ENCODE measurements at places on chromosomes 6 and 20. TPM values are rescaled to one million over a fixed set of nuclear protein-coding genes. Genes with fewer than 3 reads are reported as not detected.
A peak's percentile ranks its signal among the peaks of the same experiment; 100 is the strongest.

DNA sequence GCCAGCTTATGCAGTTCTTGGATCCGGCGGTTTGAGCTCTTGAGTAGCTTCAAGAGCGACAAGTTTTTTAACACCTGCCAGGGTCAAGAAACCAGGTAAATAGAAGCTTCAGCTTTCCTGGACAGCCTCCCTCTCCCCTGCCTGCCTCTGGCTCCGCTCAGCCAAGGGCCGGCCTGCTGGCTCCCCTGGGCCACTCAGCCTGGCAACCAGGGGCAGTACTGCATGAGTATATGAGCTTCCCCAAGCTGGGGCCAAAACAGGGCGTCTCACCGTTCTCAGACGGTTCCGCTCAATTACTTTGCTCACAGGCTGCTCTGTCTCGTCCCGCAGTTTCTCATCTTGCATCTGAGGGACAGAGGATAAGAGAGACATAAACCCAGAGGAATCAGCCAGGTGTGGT lies 856 bp downstream of the TP53TG5 start:
- H3K36me3 ChIP-seq = no peaks in the 10 kb centered on the region
- peaks cover 4% of the 10 kb centered on the region for H3K4me1 ChIP-seq
- no peak overlapping the region for H3K4me3 ChIP-seq
- no peak for DNase-seq

GRCh38 chr6:133190912-133191311 lies 50.2 kb upstream of the EYA4 start:
- H3K4me1 ChIP-seq = no peaks in the 10 kb centered on the region
- H3K27me3 ChIP-seq = no peaks in the 10 kb centered on the region
- no peak overlapping the region for H3K27ac ChIP-seq

DNA sequence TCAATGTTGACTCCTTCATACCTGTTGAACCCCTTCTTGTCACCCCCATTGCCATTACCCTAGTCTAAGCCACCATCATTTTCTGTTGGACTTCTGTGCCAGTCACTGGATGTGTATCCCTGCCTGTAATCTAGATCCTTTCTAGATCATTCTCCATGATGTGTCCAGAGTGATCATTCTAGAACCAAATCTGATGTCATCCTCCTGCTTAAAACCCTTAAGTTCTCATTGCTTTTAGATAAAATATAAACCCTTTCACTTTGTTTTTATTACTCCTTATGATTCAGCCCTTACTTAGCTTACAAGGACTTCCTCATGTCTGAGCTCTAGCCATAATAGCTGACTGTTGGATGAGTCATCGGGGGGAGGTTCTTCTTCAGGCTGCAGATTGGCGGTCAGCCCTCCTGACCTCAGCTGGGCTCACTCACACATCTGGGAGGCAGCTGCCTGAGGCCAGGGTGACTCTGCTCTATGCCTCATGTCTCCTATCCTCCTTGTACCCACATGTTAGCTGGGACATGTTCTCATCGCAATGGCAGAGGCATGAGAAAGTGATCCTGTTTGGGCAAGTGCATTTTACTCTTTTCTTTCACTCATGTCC lies 287.6 kb downstream of the ESR1 start:
- no peak for DNase-seq
- peaks cover 3% of the 10 kb centered on the region for H3K4me1 ChIP-seq
- H3K4me3 ChIP-seq = no peak overlapping the region
- peaks cover 34% of the 10 kb centered on the region for H3K36me3 ChIP-seq
- no peaks in the 10 kb centered on the region for H3K27me3 ChIP-seq

GRCh38 chr6:136728033-136728939 lies 64.0 kb downstream of the MAP3K5 start:
- peaks cover 6% of the 10 kb centered on the region for H3K4me1 ChIP-seq
- no peak overlapping the region for H3K27ac ChIP-seq
- DNase-seq = no peak
- H3K4me3 ChIP-seq = no peak overlapping the region
- H3K27me3 ChIP-seq = no peaks in the 10 kb centered on the region

- DNase-seq = no peak
- no peak overlapping the region for H3K4me3 ChIP-seq
- H3K27me3 ChIP-seq = no peaks in the 10 kb centered on the region
- H3K27ac ChIP-seq = no peak overlapping the region
- H3K36me3 ChIP-seq = no peaks in the 10 kb centered on the region
- no peaks in the 10 kb centered on the region for H3K4me1 ChIP-seq
Observed at GRCh38 chr6:83885984-83886383, 26.5 kb downstream of the CYB5R4 start.

GRCh38 chr20:6029538-6029937 lies 24.3 kb downstream of the LRRN4 start:
- H3K4me1 ChIP-seq = peaks cover 8% of the 10 kb centered on the region
- H3K4me3 ChIP-seq = no peak overlapping the region
- H3K36me3 ChIP-seq = peaks cover 33% of the 10 kb centered on the region
- no peak overlapping the region for H3K27ac ChIP-seq
- DNase-seq = no peak
- no peaks in the 10 kb centered on the region for H3K27me3 ChIP-seq

Gene TTLL9
- not detected for total RNA-seq

Gene SULF2
- total RNA-seq = 11.4 TPM

Gene PTPRK
- total RNA-seq = 25.9 TPM

Gene RIPOR2
- total RNA-seq = 5.1 TPM

GRCh38 chr6:11236076-11236750 lies 3.7 kb upstream of the NEDD9 start:
- H3K27me3 ChIP-seq = no peaks in the 10 kb centered on the region
- H3K36me3 ChIP-seq = no peaks in the 10 kb centered on the region
- no peaks in the 10 kb centered on the region for H3K4me1 ChIP-seq
- H3K4me3 ChIP-seq = no peak overlapping the region
- no peak overlapping the region for H3K27ac ChIP-seq

DNA sequence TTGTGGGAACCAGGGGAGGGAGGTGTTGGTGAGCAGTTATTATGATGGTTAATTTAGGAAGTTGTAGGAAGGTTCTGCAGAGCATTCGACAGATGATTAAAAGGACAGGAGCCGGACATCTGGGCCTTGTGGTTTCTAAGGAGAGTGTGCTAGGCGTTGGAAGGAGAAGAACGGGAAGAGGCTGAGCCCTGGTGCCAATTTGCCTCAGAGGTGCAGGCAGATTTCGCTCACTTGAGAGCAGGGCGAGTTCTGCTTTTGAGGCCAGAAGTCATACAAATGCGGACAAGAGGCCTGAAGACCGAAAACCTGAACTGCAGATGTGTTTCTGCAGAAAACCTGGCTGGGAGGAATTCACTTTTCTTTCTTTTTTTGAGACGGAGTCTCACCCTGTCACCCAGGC lies 30.5 kb upstream of the RPS6KA2 start:
- peaks cover 4% of the 10 kb centered on the region for H3K4me1 ChIP-seq
- no peaks in the 10 kb centered on the region for H3K27me3 ChIP-seq
- no peak overlapping the region for H3K4me3 ChIP-seq
- DNase-seq = no peak

DNA sequence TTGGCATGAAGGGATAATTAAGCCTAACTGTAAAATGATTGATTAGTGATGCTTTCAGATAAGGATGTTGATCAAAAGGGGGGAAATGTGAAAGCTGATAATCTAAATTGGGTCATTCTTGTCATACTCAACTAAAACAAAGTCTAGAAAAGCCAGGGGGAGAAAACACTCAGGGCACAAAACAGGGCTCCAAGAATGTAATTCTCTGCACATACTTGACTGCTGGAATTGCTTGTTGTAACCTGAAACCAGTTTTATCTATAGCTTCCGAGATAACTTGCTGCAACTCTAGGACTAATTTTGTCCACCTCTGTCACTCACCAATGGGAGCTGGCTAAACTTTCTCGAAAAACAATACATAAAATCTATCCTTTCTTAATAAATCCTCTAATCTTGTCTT lies 310.3 kb downstream of the CLVS2 start:
- H3K36me3 ChIP-seq = no peaks in the 10 kb centered on the region
- H3K27me3 ChIP-seq = no peaks in the 10 kb centered on the region
- no peaks in the 10 kb centered on the region for H3K4me1 ChIP-seq

- H3K4me3 ChIP-seq = no peak overlapping the region
- DNase-seq = no peak
- no peaks in the 10 kb centered on the region for H3K27me3 ChIP-seq
- peaks cover 16% of the 10 kb centered on the region for H3K4me1 ChIP-seq
- peaks cover 61% of the 10 kb centered on the region for H3K36me3 ChIP-seq
Observed at GRCh38 chr20:63885264-63886053, 9.5 kb upstream of the DNAJC5 start.

GRCh38 chr6:87784690-87785089 lies 82.7 kb upstream of the AKIRIN2 start:
- H3K4me1 ChIP-seq = peaks cover 16% of the 10 kb centered on the region

DNA sequence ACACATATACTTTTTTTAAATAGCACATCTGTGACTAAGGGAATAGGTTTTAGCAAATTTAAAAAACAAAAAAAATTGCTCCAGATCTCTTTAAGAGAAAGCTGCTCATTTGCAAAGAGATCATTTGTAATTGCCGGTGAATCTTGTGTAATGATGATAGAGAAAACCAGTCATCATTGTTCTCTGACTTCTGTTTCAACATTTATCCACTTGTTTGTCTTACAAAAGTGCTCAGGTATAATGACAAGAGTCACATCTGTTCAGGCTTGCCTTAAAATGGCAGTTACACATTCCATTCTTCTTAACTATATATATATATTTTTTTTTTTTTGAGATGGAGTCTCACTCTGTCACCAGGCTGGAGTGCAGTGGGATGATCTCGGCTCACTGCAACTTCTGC lies 165.2 kb downstream of the AIG1 start:
- no peak overlapping the region for H3K4me3 ChIP-seq
- H3K27me3 ChIP-seq = no peaks in the 10 kb centered on the region
- no peaks in the 10 kb centered on the region for H3K4me1 ChIP-seq

Gene CFAP61
- not detected for total RNA-seq

GRCh38 chr20:23350904-23351838 lies 580 bp downstream of the NXT1 start:
- peak overlapping the region; percentile 98 for H3K27ac ChIP-seq
- DNase-seq = peak; percentile 53
- peaks cover 17% of the 10 kb centered on the region for H3K36me3 ChIP-seq
- no peaks in the 10 kb centered on the region for H3K27me3 ChIP-seq
- H3K4me3 ChIP-seq = peak overlapping the region; percentile 95

DNA sequence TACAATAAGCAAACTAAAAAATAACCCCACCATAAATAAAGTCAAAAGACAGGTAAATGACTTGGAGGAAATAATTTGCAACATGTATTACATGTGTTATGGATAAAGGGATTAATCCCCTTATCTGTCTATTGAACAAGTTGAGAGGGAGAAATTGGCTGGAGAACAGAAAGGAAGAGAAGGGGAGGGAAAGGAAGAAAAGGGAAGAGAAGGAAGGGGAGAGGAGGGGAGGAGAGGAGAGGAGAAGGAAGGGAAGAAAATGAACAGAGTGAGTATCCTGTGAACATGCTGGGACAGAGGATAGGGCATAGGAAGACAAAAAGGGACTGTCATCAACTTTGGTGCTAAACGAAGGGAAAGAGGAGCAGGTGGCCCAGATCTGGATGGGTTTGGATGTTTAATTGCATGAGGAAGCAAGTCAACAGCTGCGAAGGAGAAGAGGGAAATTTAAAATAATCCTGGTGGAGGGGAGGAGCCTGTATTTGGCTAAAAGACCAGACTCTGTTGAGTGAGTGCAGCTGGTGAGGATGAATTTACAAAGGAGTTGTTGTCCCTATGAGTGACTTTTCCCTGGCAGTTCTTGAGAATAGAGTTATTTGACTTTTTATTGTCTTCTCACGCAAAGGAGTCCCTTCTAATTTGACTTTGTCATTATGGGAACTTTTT lies 14.2 kb upstream of the SHLD1 start:
- no peak for DNase-seq
- H3K36me3 ChIP-seq = no peaks in the 10 kb centered on the region
- no peaks in the 10 kb centered on the region for H3K27me3 ChIP-seq
- H3K27ac ChIP-seq = no peak overlapping the region

- no peaks in the 10 kb centered on the region for H3K4me1 ChIP-seq
- no peaks in the 10 kb centered on the region for H3K36me3 ChIP-seq
- no peak overlapping the region for H3K27ac ChIP-seq
- no peak for DNase-seq
- H3K4me3 ChIP-seq = no peak overlapping the region
Observed at GRCh38 chr6:17721671-17722070, 14.9 kb upstream of the NUP153 start.

GRCh38 chr6:142914937-142915697 lies 29.9 kb downstream of the HIVEP2 start:
- H3K4me1 ChIP-seq = no peaks in the 10 kb centered on the region
- no peak overlapping the region for H3K27ac ChIP-seq
- H3K36me3 ChIP-seq = no peaks in the 10 kb centered on the region
- no peaks in the 10 kb centered on the region for H3K27me3 ChIP-seq

Gene GABBR1
- total RNA-seq = 1.4 TPM

DNA sequence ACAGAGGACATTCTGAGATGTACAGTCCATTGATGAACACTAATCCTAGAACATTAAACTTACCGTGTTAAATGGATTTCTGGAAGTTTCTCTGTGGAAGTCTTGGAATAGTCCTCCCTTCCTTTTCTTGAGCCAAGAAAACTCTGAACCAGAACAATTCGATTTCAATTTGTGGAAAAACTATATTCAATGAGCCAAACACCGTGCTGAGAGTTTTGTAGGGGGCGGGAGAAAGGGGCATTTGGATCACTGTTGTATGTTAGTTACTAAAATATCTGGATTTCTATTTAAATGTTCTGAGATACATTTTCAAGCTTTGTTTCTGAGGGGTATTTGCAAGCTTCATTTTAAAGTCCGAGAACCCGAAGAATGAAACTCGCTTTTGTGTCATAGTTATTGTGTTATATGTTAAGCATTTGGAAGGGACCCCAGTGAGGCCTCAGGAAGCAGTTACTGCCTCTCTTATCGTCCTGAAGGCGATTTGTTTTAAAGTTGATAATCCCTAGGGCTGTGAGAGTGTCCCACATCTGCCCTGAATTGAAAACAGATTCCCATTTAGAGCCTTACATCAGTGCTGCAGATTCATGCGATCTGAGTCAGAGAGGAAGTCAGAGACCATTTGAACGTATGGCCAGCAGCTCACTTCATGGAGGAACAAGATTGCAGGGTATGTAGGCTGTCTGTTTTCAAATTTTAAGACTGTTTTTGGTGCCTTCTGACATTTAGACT lies 70.8 kb upstream of the SASH1 start:
- no peaks in the 10 kb centered on the region for H3K36me3 ChIP-seq
- H3K4me1 ChIP-seq = no peaks in the 10 kb centered on the region
- no peak overlapping the region for H3K4me3 ChIP-seq
- H3K27me3 ChIP-seq = no peaks in the 10 kb centered on the region

Gene CALHM5
- total RNA-seq = 0.59 TPM

- H3K27ac ChIP-seq = no peak overlapping the region
- no peak for DNase-seq
- no peak overlapping the region for H3K4me3 ChIP-seq
- H3K36me3 ChIP-seq = no peaks in the 10 kb centered on the region
- H3K4me1 ChIP-seq = no peaks in the 10 kb centered on the region
Observed at GRCh38 chr20:63156221-63156671, 59.7 kb downstream of the YTHDF1 start.

- DNase-seq = no peak
- H3K4me3 ChIP-seq = no peak overlapping the region
- H3K4me1 ChIP-seq = no peaks in the 10 kb centered on the region
Observed at GRCh38 chr6:17910189-17910588, 77.2 kb downstream of the KIF13A start.

Gene RBPJL
- total RNA-seq = not detected

Gene TREML2
- total RNA-seq = 9.8 TPM

Data from liver (tissue), 10 donors.